ENCODE measurements at places on chromosomes 6 and 20.
A peak's percentile ranks its signal among the peaks of the same experiment; 100 is the strongest.

DNA sequence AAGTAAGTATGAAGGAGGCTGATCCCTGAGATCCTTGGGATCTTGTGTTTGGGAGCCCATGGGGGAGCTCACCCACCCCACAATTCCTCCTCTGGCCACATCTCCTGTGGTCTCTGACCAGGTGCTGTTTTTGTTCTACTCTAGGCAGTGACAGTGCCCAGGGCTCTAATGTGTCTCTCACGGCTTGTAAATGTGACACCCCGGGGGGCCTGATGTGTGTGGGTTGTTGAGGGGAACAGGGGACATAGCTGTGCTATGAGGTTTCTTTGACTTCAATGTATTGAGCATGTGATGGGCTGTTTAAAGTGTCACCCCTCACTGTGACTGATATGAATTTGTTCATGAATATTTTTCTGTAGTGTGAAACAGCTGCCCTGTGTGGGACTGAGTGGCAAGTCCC is 2.8 kb downstream of the HLA-G start:
- no peak for DNase-seq

GRCh38 chr20:2114990-2115681 is 13.5 kb downstream of the STK35 start:
- no peak for DNase-seq

GRCh38 chr6:34555007-34555322 is 1.2 kb downstream of the SPDEF start:
- no peak for DNase-seq

DNA sequence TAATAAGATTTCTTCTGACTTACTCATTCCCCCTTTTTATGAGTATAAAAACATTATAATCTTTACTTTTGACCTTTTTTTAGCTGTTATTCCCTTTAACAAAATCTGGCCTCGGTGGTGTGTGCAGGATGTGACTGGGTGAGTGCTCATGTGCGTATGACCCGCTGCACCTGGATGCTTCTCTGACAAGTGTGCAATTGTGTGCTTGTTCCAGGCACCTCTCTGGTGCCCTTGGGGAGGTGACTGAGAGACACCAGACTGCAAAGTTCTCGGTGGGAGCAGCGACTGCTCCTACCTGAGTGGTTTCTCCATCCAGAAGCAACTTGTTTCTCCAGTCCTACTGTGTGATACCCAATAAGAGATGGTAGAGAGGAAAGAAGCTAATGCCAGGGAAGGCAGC is 65.0 kb downstream of the ISM1 start:
- DNase-seq = no peak

DNA sequence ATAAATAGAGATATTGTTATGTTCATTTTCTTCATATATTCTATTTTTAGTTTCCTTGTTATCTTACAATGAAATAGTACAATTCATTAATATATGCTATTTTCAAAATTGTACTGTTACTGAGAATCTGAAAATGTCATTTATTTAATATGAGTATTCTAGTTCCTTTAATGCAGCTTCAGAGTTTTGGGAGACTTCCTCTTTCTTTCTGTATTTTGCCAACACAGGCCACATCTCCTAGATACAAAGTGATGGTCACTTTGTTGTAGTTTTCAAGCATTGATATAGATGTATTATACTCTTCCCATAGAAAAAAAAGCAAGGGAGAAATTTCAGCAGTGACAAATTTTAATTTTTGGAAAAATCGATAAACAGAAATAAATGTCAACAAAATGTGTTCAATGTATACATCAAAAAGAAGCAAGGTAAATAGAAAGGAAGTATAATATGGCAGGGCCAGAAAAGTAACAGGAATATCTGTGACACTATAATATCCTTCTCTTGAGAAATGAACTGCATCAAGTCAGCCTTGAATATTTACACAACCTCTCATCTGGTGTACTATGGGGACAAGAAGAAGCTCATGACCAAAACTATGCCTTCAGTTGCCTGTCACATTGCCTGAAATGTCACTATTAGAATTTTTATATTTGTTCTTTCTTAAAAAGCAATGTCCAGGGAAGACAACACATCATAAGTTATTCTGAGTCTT is 396.0 kb downstream of the TBC1D32 start:
- no peak for DNase-seq

DNA sequence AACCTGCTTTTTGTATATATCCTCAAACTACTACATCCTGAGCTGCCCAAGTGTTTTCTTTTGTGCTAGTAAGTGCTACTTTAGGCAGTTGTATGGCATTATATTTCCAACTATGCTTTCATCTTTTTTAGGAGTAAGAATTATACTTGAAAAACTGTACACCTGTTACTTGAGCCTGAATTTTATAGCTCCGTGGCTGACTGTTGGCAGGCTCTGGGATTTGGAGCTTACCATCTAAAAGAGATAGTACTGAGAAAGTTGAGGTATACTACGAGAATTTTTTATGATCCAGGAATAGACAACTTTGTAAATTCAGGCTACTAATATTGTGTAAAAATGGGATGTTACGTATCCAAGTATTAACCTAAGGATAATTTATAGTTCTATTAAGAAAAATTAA is 32.4 kb downstream of the RNF217 start:
- DNase-seq = no peak

- no peak for DNase-seq
Observed at GRCh38 chr6:170317718-170318117, 11.2 kb downstream of the FAM120B start.

- DNase-seq = peak; percentile 4
Observed at GRCh38 chr6:130215526-130215925, 7.2 kb downstream of the SAMD3 start.

- DNase-seq = no peak
Observed at GRCh38 chr6:35724059-35724458, 12.8 kb upstream of the ARMC12 start.
